NCI-H2171 (cell line): ENCODE measurements at places on chromosomes 1 and 21.
A peak's percentile ranks its signal among the peaks of the same experiment; 100 is the strongest.

GRCh38 chr1:60971330-60971729, 111.0 kb upstream of the NFIA start:
- DNase-seq = no peak

GRCh38 chr1:65156910-65157545, 9.0 kb downstream of the AK4 start:
- no peak for DNase-seq

- no peak for DNase-seq
Measured at GRCh38 chr1:13528320-13528719, 14.5 kb upstream of the LRRC38 start.

DNA sequence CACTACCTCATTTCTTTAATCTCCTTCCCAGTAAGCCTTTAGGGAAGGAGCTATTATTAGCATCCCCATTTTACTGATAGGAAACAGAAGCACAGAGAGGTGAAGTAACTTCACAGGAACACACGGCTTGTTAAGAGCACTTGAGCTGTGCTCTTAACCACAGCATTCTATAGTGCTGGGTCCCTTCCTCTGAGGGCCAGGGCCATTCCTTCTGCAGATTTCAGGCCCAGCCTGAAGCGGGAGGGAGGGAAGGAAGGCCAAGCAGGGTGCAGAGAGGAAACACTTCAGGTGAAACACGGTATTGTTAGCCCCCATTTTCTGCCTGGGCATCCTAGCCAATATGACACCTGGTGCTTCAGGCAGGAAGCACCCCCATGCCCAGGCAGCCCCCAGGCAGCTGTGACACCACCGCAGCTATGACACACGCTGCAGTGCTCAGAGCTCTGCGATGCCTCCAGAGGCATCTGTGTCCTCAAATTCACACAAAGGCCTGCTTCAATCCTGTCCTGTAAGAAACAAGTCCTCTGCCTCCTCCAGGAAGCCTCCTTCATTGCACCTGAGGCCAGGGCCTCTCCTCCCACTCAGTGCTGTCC, 4.5 kb upstream of the EXTL1 start:
- DNase-seq = no peak

GRCh38 chr1:6128276-6129081, 51.6 kb downstream of the CHD5 start:
- DNase-seq = no peak

DNA sequence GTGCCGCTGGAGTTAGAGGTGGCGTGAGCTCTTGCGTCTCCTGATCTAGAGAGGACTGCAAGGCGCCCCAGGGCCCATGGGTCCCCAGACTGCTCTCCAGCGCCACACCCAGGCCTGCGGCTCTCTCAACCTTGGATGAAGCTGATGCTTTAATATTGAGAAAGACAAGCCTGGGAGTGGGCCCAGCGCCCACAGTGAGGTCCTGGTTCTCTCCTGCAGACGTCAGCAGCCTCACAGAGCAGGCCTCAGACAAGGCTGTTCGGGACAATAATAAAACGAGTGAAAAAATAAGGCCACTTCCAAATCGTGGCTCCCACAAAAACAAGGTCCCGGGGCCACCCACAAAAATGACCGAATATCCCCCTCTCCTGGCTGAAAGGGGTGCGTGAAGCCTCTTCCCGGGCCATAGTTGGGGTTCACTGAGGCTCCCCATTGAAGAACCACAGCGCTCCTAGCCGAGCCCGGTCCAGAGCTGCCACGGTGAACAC, 6.0 kb upstream of the DNMT3L start:
- DNase-seq = no peak

DNA sequence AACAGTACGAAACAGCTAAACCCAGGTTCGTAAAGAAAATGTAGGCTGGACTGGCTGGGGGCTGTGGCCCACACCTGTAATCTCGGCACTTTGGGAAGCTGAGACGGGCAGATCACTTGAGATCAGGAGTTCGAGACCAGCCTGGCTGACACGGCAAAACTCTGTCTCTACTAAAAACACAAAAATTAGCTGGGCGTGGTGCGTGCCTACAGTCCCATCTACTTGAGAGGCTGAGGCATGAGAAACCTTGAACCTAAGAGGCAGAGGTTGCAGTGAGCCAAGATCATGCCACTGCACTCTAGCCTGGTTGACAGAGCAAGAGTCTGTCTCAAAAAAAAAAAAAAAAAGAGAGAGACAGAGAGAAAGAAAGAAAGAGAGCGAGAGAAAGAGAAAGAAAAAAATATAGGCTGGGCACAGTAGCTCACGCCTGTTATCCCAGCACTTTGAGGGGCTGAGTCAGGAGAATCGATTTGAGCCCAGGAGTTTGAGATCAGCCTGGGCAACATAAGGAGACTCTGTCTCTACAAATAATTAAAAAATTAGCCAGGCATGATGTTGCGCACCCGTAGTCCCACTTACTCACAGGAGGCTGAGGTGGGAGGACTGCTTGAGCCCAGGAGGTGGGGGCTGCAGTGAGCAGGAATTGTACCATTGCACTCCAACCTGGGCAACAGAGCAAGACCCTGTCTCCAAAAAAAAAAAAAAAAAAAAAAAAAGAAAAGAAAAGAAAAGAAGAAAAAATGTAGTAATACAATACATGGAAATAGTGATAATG, 35.7 kb downstream of the CAPZB start:
- no peak for DNase-seq

GRCh38 chr1:70902211-70902610, 145.4 kb downstream of the PTGER3 start:
- DNase-seq = no peak

DNA sequence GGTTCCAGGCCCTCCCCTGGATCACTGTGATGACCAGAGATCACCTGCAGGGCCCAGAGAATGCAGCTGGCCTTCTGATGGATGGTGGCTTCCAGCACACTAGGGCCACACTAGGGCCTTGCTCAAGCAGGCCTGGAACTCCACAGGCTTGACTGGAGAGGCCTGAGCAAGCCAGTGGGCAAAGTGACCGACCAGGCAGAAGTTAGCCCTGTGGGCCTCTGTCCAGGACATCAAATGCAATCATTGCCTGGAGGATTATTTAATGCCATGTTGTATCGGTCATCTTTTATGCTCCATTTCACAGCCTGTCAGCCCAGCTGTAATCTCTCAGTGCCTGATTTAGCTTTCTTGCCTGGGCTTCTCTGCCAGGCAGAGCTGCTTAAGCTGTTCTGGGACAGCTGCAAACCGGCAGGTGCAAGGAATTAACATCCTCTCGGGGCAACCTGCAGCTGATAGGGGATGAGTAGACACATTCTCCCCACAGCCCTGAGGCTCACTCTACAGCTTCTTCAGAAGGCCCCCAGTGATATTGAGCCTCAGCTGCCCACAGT, 17.7 kb downstream of the NENF start:
- DNase-seq = no peak

DNA sequence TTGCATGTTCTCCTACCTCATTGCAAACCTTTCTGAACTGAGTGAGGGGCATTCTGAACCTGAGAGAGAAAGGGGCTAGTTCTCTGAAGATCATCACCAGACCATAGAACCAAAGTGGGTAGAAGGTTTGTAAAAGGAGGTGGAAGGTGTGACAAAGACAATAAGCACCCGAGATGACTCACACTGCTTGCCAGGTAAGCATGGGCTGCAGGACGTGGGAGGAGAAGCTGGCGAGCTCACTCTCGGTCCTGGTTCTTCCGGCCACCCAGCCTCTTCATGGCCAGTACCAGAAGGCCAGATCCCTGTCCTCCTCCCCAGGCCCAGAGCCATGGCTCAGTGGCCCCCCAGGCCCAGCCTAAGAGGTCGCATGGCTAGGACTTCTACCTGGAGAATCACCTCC, 128.3 kb downstream of the TMEM53 start:
- DNase-seq = no peak

DNA sequence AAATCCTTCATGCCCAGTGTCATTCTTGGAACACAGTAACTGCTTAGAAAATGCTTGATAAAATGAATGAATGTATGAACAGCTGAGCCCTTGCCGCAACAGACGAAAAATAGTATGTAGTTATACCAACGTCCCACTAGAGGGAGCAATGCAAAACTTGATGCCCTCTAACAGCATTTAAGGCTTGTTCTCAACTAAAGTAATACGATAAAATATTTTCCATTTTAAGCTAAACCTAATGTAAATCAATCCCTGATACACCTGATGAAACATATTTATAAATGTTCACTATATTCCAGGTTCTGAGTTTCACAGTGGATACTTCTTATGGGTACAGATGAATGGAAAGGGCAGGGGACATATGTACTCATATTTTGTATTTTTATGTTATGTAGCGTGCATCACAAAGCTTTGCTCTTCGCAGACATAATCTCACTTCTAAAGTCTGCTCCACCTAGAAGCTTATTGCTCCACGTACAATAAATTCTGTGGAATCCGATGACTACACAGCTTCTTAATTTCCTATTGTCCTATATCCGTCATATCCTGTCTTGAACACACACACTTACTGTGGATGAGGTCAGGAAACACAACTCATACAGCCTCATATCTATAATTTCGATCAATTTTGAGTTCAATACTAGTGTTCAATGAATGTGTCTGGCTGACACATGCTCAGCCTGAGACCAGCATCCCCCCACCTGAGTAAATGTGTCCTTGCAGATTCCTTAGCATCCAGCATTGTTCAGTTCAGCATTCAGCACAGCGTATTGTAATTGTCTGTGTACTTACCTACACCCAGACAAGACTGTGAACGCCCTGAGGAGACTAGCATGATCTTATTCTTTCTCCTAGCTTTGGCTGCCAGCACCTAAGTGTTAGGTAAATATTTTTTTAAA, 4.4 kb upstream of the UTP25 start:
- DNase-seq = peak; percentile 32

DNA sequence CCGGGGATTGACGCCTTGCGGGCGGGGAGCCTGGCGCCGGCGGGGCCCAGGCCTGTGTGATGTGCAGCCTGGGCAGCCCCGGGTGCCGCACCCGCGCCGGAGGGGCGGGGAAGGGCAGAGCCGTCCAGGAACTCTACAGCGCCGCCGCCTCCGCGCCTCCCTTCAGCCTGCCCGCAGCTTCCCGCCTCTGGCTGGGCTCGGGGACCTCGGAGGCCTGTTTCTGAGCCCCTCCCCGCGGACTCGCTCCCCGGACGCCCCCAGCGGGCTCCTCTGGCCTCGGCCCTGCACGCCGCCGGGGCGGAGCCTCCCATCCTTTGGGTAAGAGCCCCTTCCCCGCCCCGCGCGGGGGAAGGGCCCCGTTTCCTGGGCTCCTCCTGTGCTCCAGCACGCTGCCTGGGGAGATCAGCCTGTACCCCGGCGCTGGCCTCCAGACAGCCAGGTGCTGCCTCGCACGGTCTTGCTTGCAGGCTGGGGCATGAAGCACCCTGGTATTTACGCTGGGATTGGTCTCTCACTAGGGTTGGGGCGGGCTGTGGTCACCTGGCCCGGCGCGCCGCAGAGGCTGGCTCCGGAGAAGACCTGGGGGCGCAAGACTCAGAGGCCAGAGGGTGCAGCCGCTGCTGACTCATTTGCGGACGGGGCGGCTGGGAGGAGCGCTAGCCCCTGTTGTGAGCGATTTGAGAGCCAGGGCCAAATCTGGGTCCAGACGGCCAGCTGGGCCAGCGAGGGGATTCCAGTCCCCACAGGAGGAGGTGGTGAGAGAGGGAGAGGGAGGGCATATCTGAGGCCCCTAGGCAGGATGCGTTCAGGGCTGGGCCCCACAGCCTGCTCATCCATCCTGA, 5.7 kb upstream of the ACOT11 start:
- peak; percentile 77 for DNase-seq

GRCh38 chr1:108704496-108704895, 8.2 kb upstream of the FNDC7 start:
- DNase-seq = no peak

DNA sequence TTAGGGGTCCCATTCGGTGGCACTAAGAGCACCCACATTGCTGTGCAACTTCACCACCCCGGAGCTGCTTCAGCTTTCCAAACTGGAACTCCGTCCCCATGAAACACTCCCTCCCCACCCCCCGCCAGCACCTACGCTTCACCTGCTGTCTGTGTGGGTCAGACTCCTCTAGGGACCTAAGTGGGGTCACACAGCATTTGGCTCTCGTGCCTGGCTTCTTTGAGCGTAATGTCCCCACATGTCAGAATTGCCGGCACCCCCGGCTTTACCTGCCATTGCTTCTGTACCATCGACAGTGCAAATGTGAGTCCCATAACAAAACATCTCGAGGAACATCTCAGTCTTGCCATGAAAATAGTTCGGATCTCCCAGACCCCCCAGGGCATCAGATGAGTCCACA, 35.9 kb upstream of the AGPAT3 start:
- DNase-seq = no peak

GRCh38 chr1:232192781-232193450, 437.0 kb downstream of the SIPA1L2 start:
- no peak for DNase-seq

- no peak for DNase-seq
Measured at GRCh38 chr1:71738910-71739309, 543.4 kb downstream of the NEGR1 start.

DNA sequence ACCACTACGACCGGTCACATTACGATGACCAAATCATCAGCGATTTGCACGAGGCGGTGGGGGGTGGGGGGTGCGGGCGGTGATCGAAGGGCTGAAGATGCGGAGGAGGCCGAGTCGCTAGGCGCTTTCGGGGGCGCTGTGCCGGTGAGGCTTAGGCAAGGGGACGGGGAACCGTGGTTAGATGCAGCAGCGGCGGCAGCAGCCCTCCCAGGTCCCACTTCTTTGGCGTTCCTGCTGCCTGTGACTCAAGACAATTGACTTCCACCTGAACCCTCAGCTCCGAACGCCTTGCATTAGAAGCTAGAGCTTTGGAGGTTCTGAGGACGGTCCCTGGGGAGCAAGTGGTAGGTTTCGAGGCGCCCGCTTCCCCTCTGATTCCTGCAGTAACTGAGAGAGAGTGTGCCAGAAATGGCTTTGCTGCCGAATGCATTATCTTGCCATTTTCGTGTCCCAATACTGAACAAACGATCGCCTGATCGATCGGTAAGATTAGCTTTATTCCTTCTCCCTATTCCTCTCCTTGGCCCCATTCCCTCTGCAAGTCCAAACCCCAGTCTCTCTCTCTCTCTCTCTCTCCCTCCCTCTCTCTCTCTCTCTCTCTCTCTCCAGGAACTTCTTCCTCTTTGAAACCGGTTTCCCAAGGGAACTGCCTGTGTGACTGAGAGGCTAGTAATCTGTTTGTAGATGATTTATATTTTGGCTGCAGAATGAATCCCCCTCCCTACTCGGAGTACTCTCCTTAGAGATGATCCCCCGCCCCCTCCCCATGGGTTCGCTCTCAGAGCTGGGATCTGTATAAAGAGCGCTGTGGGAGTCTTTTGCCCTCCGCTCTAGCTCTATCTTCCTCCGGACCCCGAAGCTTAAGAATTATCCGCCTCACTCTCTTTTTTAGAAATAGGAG, 735 bp upstream of the BRINP3 start:
- peak; percentile 69 for DNase-seq

- DNase-seq = no peak
Measured at GRCh38 chr1:1199961-1200875, 6.2 kb downstream of the TNFRSF18 start.
